K562 (cell line): ENCODE measurements at places on chromosomes 1 and 21. TPM values are rescaled to one million over a fixed set of nuclear protein-coding genes. Genes with fewer than 3 reads are reported as not detected.
A peak's percentile ranks its signal among the peaks of the same experiment; 100 is the strongest.

- H3K36me3 ChIP-seq: no peaks in the 10 kb centered on the region
- no peak overlapping the region for H3K27ac ChIP-seq
- no peaks in the 10 kb centered on the region for H3K4me1 ChIP-seq
- DNase-seq: no peak
Observed at GRCh38 chr1:43293896-43294760, 6.7 kb upstream of the TIE1 start.

Gene KCNQ4
- total RNA-seq: 3.8 and 4.1 TPM in 2 replicates

DNA sequence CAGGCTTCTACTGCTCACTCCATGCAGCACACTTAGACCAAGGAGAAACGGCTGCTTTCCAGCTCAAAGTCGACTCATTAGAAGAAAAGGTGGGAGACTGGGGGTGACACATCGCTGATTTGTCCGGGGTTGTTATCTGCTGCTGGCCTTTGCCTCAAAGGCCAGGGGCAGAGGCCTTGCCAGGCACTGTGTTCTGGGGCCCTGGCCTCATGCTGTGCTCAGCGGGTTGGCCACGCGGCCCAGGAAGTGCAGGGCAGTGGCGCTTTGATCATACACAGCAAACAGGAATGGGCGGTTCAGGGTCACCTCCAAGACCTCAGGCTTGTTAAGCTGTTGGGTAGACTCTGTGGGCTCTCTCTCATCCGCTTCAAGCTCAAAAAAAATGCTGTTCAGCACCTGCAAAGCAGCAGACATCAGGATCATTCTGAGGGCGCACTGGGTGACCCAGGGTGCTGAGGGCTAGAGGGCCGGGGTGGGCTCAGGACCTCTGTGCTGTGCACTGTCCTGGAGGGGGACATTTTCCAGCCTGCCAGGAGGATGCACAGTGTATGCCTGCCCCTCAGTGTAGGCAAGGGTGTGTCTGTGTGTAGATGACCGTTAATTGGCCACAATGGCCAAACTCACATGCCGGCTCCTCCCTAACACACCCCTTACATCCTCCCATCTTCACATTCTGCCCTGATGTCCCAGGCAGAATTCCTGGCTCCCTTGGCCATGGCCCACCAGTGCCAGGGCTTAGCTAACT is 10.8 kb downstream of the AGT start:
- no peak overlapping the region for H3K4me3 ChIP-seq
- no peaks in the 10 kb centered on the region for H3K36me3 ChIP-seq
- DNase-seq: no peak
- H3K4me1 ChIP-seq: no peaks in the 10 kb centered on the region
- peaks cover 80% of the 10 kb centered on the region for H3K27me3 ChIP-seq

DNA sequence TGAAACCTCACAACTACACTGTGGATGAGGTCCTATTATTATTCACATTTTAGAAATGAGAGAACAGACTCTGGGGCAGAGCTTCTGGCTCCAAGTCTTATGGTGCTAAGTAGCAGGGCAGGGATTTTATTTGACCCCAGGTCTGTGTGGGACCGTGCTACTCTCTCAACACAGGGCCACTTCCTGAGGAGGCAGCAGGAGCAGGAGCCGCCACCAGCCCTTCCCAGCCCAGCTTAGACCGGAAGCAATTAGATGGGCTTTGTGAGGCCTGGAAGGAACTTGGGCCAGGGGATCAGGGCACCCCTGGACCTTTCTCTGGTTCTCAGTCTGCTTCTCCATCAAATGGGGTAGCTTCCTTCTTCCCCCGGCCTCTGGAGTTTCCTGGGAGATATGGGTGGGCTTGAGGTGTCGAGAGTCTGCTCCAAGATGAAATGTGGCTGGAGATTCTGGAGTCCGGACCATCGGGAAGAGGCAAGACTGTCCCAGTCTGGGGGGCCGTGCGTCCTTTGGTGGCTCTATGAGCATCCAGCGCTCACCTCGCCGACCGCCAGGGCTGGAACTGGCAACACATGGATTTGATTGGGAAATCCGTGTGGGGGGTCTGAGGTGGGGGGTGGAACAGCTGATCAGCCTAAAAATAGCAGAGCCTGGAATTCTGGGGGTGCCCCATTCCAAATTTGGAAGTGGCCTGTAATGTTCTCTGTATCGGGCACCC is 136.8 kb downstream of the FOXD2 start:
- no peak overlapping the region for H3K4me3 ChIP-seq
- peaks cover 33% of the 10 kb centered on the region; the same call in 2 of the 3 replicates for H3K27me3 ChIP-seq
- no peaks in the 10 kb centered on the region for H3K36me3 ChIP-seq
- no peak for DNase-seq

Gene KANK4
- total RNA-seq: not detected in 2 replicates

GRCh38 chr1:188004849-188005248 is 1176.1 kb downstream of the PLA2G4A start:
- no peak overlapping the region for H3K4me3 ChIP-seq
- H3K27ac ChIP-seq: no peak overlapping the region
- H3K4me1 ChIP-seq: no peaks in the 10 kb centered on the region
- H3K36me3 ChIP-seq: no peaks in the 10 kb centered on the region

DNA sequence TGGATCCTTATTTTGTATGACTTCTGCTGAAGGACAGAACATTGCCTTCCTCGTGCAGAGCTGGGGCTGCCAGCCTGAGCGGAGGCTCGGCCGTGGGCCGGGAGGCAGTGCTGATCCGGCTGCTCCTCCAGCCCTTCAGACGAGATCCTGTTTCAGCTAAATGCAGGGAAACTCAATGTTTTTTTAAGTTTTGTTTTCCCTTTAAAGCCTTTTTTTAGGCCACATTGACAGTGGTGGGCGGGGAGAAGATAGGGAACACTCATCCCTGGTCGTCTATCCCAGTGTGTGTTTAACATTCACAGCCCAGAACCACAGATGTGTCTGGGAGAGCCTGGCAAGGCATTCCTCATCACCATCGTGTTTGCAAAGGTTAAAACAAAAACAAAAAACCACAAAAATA is 27.5 kb upstream of the KDM4A start:
- peaks cover 97% of the 10 kb centered on the region for H3K27me3 ChIP-seq
- H3K4me3 ChIP-seq: no peak overlapping the region

Gene AIRE
- not detected in 2 replicates for total RNA-seq

DNA sequence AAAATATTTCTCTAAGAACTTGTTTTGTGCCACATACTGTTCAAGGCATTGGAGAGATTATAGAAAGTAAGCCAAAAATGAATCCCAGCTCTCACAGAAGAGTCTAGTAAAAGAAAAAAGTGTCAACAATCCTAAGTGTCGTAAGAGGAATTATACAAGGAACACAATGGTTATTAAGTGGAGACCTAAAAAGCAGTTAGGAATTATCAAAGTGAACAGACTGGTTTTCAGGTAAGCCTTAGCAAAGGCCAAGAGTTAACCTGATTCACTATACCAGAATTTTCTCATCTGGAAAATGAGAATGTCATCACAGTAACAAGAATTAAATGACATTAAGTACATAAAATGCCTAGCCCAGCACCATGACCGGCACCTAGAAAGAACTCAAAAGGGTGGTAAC is 15.6 kb downstream of the SERBP1 start:
- no peak overlapping the region for H3K4me3 ChIP-seq
- H3K27me3 ChIP-seq: no peaks in the 10 kb centered on the region
- no peak for DNase-seq

DNA sequence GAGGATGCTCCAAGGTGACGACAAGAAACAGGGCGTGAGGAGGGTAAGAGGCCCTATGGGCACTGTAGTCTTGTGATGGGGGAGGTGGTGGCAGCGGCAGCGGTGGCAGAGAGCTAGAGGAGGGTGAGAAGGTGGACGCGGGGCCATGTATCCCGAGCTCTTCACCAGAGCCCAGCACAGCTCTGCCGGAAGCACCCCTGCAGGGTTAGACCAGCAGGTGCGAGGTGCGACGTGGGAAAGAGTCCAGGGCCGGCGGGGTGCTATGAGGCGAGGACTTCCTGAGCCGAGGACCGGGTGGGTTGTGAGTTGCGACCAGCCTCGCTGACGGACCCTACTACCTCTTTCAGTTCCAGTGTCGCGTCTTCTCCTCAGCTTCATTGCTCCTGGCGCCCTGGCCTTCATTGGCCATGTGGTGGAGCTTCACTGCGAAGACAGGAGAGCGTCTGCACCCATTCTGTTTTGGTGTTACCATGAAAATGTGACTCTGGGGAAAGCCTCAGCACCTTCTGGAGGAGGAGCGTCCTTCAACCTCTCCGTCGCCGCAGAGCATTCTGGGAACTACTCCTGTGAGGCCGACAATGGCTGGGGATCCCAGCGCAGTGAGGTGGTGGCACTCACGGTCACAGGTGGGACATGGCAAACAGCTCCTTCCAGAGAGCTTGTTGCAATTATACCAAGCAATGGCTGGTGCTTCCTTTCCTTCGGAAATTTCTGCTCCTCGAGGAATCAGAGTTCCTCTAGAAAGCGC is 67.9 kb upstream of the KIRREL1 start:
- H3K4me3 ChIP-seq: peak overlapping the region; percentile 19; the same call in 1 of the 2 replicates
- DNase-seq: peak; percentile 25
- peaks cover 4% of the 10 kb centered on the region; the same call in 1 of the 3 replicates for H3K4me1 ChIP-seq
- H3K36me3 ChIP-seq: no peaks in the 10 kb centered on the region
- peaks cover 14% of the 10 kb centered on the region for H3K27me3 ChIP-seq
- H3K27ac ChIP-seq: no peak overlapping the region

GRCh38 chr1:172498857-172499256 is 34.1 kb upstream of the SUCO start:
- DNase-seq: no peak
- no peak overlapping the region for H3K27ac ChIP-seq
- no peaks in the 10 kb centered on the region for H3K27me3 ChIP-seq
- no peaks in the 10 kb centered on the region; the same call in 1 of the 2 replicates for H3K4me1 ChIP-seq
- H3K4me3 ChIP-seq: no peak overlapping the region

DNA sequence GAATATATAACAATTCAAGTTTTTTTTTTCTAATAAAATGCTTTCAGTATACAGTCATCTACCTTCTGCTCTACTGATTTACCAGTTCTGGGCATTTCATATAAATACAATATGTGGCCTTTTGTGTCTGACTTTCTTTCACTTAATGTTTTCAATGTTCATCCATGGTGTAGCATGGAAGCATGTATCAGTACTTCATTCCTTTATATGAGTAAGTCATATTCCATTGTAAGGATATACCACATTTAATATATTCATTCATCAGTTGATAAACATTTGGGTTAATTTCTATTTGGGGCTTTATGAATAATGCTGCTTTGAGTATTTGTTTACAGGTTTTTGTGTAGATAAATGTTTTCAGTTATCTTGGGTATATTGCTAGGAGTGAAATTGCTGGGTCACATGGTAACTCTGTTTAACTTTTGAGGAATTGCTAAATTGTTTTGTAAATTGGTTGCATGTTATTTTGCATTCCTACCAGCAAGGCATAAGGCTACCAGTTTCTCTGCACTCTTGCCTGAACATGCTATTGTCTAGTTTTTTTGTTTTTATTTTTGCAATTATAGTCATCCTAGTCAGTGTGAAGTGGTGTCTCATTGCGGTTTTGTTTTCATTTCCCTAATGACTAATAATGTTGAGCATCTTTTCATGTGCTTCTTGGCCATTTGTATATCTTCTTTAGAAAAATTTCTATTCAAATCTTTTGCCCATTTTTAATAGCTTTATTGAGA is 206.1 kb downstream of the TM2D1 start:
- no peaks in the 10 kb centered on the region for H3K36me3 ChIP-seq
- no peak overlapping the region for H3K4me3 ChIP-seq
- DNase-seq: no peak
- no peaks in the 10 kb centered on the region for H3K27me3 ChIP-seq

GRCh38 chr1:185108321-185108720 is 48.4 kb downstream of the TRMT1L start:
- H3K27me3 ChIP-seq: no peaks in the 10 kb centered on the region
- no peak overlapping the region for H3K4me3 ChIP-seq
- H3K4me1 ChIP-seq: no peaks in the 10 kb centered on the region
- no peak overlapping the region for H3K27ac ChIP-seq

- peaks cover 16% of the 10 kb centered on the region for H3K27me3 ChIP-seq
- H3K4me3 ChIP-seq: no peak overlapping the region
- DNase-seq: no peak
- H3K27ac ChIP-seq: no peak overlapping the region
- H3K36me3 ChIP-seq: no peaks in the 10 kb centered on the region
Observed at GRCh38 chr1:24308365-24309015, 10.7 kb upstream of the GRHL3 start.

Gene FCER1G
- total RNA-seq: 0.31 TPM in 1 of 2 replicates, not detected in the other

Gene PLA2G4A
- total RNA-seq: 0.16 TPM in 1 of 2 replicates, not detected in the other

Gene CTTNBP2NL
- total RNA-seq: 1.4 and 1.6 TPM in 2 replicates

DNA sequence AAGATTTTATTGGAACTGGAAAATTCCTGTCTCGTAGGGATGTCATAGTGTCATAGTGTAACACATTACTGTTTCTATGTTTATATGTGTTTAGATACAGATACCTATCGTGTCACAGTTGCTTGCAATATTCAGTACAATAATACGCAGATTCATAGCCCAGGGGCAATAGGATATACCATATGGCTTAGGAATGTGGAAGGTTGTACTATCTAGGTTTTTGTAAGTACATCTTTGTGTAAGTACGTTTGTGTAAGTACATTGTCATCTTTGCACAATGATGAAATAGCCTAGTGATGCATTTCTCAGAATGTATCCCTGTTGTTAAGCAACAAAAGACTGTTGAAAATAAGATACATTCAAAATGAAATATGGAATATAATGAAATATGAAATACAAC is 68.9 kb downstream of the CAMTA1 start:
- H3K36me3 ChIP-seq: no peaks in the 10 kb centered on the region; the same call in 2 of the 3 replicates
- H3K4me1 ChIP-seq: no peaks in the 10 kb centered on the region
- no peak overlapping the region for H3K4me3 ChIP-seq
- H3K27ac ChIP-seq: no peak overlapping the region

- DNase-seq: no peak
- H3K36me3 ChIP-seq: no peaks in the 10 kb centered on the region
- no peak overlapping the region for H3K27ac ChIP-seq
- H3K4me1 ChIP-seq: no peaks in the 10 kb centered on the region
- no peak overlapping the region for H3K4me3 ChIP-seq
Observed at GRCh38 chr1:242147096-242147976, 148.4 kb upstream of the MAP1LC3C start.

DNA sequence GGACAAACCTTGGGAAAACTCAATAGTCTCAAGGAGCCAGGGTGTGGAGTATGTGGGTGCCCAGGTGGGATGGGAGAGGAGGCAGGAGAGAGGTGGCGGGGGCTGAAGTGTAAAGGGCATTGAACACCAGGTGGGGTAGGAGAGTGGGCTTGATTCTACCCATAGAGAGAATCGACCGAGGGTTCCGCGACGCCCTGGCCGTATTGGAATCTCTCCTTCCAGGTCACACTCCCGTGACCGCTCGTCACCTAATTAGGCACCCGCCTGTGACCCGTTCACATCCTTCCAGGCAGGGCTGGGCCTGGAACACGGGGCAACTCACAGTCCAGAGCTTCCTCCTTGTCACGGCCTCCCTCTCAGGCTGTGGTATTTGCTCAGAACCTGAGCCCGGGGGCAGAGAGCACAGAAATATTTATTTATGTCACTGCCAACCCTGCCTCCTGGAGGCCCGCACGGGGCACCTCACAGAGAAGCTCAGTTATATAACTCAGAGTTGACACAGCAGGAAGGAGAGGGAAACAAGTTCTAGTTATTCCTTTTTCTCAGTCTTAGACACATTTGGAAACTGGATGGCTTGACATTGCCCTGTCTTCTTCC is 12.0 kb downstream of the NCMAP start:
- H3K27ac ChIP-seq: no peak overlapping the region
- no peak overlapping the region for H3K4me3 ChIP-seq
- H3K27me3 ChIP-seq: peaks cover 50% of the 10 kb centered on the region
- no peak for DNase-seq
- H3K4me1 ChIP-seq: no peaks in the 10 kb centered on the region
